ENCODE measurements at places on chromosomes 5 and 9. TPM values are rescaled to one million over a fixed set of nuclear protein-coding genes. Genes with fewer than 3 reads are reported as not detected.
A peak's percentile ranks its signal among the peaks of the same experiment; 100 is the strongest.

DNA sequence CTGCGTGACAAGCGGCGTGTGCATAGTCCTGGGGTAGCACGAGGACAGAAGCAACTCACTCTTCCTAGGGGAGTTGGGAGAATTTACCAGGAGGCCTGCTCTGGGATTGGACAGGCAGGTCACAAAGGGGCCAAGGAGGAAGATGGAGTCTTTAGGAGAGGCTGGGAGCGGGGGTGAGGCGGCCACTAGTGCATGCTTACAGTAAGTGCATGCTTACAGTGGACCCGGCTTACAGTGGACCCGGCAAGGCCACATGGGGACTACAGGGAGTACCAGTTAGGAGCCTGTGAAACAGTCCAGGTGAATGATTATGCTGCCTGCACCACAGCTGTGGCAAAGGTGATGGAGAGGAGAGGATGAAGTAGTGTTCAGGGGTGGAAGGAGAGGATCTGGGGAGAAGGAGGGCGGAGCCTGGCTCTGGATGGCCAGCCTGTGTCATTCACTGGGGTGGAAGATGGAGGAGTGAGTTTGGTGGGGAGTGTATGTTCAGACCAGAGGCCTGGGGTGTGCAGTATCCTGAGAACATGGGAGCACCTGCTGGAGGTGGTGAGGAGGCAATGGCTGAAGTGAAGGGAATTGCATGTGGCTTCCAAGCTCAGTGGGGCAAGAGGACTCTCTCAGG is 78.7 kb downstream of the CRB2 start:
- no peak for DNase-seq

- no peak for DNase-seq
Observed at GRCh38 chr9:86944796-86945727, 2.2 kb downstream of the GAS1 start.

DNA sequence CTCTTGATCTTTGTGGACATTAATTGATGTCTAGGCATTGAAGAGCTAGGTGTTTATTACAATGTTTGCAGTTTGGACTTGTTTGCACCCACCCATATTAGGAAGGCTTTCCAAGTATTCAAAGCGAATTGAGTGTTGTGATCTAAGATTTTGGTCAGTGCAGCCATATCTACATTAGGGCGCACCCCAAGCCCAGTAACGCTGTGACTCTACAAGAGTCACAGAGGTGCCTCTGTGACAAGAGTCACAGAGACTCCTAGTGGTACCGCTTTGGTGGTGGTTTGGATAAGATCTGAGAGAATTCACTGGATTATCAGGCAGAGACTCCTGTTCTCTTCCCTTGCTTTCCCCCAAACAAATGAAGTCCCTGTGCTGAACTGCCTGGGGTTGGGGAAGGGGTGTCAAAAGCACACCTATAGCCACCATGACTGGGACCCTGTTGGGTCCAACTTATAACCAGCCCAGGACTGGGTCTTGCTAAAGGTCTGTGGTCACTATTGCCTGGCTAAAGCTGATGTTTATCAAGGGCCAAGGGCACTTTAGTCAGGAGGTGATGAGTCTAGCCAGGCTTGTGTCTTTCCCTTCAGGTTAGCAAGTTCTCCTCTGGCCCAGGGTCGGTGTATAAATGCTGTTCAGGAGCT is 114.1 kb upstream of the RIOK2 start:
- DNase-seq = no peak

GRCh38 chr9:5870691-5871090 is 20.0 kb upstream of the MLANA start:
- DNase-seq = no peak

GRCh38 chr9:2359891-2360471 is 261.6 kb upstream of the VLDLR start:
- no peak for DNase-seq

- DNase-seq = no peak
Observed at GRCh38 chr9:37984672-37985611, 81.0 kb upstream of the SLC25A51 start.

DNA sequence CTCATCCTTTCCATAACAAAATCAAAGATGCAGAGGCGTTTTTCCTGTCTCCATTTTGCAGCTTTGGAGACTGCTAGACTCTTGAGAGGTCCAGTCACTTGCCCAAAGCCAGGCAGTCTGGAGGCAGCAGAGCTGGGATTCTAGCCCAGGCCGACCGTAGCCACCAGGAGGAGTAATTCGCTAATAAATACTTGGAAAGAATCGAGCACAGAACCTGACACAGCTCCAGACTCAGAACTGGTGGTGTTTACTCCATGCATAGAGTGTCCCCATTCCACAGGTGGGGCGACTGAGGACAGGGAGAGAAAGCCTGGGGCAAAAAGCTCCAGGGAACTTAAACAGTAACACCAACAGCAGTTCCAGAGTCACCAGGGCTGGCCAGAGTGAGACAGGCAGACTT is 10.7 kb upstream of the CERCAM start:
- no peak for DNase-seq

- no peak for DNase-seq
Observed at GRCh38 chr5:176391999-176392398, 3.4 kb downstream of the HIGD2A start.

DNA sequence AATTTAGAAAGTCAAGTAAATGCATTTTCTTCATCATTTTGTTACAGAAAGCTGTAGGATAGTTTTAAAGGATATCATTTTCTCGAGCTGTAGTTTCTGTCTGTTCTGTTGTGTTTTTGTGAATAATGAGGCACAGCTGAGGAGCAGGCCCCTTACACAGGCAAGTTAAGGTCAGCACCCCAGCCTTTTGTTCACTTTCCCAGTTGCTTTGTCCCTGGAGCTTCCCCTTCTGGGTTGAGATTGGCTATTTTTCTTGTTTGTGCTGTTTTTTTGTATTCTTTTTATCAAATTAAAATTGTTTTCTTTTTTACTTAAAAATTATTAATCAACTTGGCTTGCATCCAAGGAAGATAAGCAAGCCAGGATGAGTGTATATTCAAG is 213.8 kb upstream of the ACTBL2 start:
- DNase-seq = no peak

DNA sequence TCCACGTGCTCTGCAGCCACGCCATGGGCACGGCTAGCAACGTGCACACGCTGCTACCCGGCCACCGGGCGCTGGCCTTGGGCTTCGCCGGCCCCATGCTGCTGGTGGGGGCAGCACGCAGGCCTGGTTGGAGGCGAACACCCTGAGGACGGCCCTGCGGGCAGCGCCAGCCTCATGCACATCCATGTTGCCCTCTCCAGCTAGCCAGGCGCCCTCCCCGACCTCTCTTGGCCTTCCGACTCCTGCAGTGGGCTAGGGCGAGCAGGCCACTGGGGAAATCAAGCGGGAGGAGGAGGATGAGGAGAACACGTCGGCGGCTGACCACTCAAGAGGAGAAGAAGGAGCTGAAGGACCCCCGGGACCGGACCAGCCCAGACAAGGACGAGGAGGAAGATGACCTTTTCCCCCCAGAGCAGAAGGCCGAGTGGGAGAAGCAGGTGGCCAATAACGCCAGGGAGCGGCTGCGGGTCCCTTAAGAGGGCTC is 73.3 kb downstream of the INSL6 start:
- no peak for DNase-seq

GRCh38 chr5:73424556-73424977 is 24.0 kb downstream of the FOXD1 start:
- no peak for DNase-seq

DNA sequence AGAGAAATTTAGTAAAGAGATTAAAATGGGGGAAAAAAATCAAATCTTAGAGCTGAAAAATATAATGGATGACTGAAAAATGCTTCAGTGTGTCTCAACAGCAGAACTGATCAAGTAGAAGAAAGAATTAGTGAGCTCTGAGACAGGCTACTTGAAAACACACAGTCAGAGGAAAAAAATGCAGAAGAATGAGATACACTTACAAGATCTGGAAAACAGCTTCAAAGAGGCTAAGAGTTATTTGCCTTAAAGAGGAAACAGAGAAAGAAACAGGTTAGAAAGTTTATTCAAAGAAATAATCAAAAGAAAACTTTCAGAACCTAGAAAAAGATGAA is 70.5 kb upstream of the OR2K2 start:
- DNase-seq = no peak

- peak; percentile 34 for DNase-seq
Observed at GRCh38 chr9:100437860-100438805, 11.2 kb downstream of the MSANTD3 start.

DNA sequence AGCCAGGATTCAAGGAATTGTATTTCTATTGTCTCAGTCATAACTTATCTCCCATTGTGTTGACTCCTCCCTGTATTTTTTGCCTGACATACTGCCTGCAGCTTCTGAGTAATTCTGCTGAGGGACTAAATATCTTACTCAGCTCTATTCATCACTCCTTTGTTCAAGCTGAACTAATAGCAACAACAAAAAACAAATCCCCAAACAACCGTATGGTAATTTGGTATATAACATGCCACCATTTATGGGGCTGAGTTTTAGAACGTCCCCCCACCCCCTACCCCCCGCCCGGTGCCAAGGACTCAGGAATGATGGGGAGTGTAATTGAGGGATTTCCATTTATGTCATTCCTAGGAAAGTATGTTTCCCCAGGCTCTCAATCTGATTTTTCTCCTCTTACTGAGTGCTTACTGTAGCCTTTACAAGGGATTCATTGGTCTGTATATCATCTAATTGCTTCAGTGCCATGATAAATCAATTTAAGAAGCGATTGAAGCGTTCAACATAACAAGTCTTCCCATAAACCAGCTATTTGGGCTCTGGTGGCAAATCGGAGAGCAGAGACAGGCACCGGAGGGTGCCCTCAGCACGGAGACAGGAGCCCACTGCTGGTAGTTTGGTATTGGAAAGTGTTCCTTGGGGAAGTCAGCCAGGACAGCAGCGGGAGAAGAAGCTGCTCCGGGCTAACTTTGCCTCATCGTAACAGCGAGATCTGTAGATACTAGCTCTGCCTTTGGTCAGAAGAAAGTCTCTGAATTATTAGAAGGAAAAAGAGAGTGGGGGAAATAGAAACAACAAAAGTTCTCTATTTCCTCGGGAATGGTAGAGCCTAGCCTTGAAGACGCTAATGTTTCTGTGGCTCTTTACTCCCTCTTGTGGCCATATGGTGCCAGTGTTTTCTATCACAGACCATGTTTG is 40.7 kb upstream of the HSD17B4 start:
- peak; percentile 40 for DNase-seq

- DNase-seq = no peak
Observed at GRCh38 chr5:10932426-10932825, 171.4 kb upstream of the DAP start.

DNA sequence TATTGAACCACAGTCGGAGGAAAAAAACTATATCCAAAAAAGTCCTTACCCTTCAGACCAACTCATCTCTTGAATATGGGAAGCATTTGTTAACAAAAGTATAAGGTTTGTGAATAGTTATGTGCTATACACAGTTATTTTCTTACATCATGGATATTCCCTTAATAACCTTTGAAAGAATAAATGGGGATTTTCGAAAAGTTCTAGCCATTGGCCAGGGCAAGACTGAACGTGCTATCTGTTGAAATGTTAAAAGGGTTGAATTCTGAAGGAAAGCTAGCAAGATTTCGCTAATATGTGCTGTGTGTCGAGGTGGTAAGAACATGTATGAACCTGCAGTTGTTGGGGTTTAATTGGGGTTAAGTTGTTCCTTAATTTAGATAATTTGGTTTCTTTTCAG is 140.8 kb downstream of the SMARCA2 start:
- DNase-seq = no peak

DNA sequence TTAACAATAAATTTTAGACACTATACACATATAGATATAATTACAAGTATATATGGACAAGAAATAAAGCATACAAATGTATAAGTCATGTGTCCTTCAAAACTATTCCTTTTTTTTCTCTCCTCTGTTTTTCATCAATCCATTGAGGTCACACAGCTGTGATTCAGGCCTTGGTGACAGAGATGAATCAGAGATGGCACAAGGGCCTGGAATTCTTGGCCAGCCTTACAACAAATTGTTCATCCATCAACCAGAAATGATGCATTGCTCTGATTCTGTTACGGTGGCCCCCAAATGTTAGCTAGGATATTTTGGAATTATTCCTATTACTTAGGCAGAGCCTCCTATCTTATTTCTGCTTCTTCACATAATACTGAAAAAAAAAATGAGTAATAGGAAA is 108.7 kb upstream of the MPDZ start:
- no peak for DNase-seq

DNA sequence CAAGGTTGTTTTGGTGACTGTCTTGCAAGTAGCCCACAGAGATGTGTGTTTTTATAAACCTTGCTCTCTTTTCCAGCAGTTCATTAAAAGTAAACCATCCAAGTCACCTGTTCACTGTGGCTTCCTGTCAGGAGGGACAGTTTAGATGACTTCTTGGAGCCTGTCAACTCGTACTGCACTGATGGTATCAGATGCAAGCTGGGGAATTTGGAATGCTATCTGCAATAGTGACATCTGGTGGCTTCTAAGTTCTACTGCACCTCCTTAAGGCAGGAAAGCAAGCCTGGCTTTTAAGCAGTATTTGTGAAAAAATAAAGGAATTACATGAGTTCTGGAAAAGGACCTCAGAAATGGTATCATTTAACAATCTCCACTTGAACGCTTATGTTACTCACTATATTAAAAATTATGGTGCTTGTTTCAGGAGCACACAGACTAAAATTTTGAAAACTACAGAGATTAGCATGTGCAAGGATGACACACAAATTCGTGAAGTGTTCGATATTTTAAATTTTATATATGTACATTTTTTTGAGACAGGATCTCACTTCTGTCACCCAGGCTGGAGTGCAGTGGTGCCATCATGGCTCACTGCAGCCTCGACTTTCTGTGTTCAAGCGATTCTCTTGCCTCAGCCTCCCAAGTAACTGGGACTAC is 164.0 kb downstream of the TTC39B start:
- DNase-seq = no peak

- DNase-seq = no peak
Observed at GRCh38 chr5:114319821-114320220, 42.0 kb upstream of the KCNN2 start.

- DNase-seq = no peak
Observed at GRCh38 chr5:87410931-87411330, 1.8 kb downstream of the CCNH start.

DNA sequence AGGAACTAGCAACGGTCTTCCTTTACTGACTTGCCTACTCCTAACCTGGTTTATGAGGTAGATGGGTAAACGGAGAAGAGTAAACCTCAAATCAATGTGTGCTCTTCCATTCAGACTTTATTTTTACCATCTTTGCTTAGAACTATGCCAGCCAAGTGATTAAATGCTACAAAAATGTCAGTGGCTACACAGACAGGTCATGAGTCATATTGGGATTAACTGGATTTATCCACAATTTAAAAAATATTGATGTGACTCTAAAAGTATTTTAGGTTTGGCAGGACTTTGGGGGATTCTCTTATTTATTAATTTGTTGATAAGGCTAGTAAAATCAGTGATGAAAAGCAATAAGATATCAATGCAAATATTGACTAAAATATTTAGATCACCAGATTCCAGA is 275.0 kb downstream of the PLK2 start:
- DNase-seq = no peak

GRCh38 chr9:126860757-126861466 is 473 bp downstream of the ZBTB34 start:
- peak; percentile 29 for DNase-seq

Gene PCDHGB2
- total RNA-seq = not detected

Gene DDX4
- total RNA-seq = not detected

Gene LRRTM2
- not detected for total RNA-seq

Gene EGFL7
- total RNA-seq = 0.94 TPM

Gene LCN10
- total RNA-seq = 5.4 TPM

Gene ADRA1B
- not detected for total RNA-seq

Gene SLC23A1
- not detected for total RNA-seq

Gene NPM1
- total RNA-seq = 4,890 TPM

Gene KIF12
- total RNA-seq = not detected

Gene ARHGEF28
- not detected for total RNA-seq

Gene MSANTD3
- 17.6 TPM for total RNA-seq

Gene HARS1
- 95.2 TPM for total RNA-seq

Gene OR13D1
- total RNA-seq = not detected
